ENCODE measurements at places on chromosomes 5 and 9.

GRCh38 chr5:72878854-72879253 lies 62.4 kb downstream of the TNPO1 start:
- no peak for DNase-seq

GRCh38 chr9:134555094-134555650 lies 86.4 kb upstream of the COL5A1 start:
- DNase-seq: no peak

GRCh38 chr5:149439899-149440542 lies 60.9 kb upstream of the IL17B start:
- no peak for DNase-seq

DNA sequence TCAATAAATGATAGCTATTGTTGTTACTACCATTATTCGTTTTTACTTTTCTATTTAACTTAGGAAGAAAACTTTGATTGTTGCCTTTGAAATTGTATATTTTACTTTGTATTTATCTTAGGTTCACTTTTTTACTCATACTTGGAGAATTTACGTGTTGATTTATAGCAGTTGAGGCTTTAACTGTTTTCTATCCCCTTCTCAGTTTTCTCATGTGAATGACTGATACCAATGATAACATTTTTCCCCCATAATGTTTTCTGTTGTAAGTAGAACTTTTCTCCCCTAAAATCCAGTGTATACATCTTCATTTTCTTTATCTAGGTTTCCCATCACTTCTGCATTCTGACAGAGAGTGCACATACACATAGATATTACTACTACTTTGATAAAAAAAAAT lies 54.4 kb downstream of the FSD1L start:
- DNase-seq: no peak

DNA sequence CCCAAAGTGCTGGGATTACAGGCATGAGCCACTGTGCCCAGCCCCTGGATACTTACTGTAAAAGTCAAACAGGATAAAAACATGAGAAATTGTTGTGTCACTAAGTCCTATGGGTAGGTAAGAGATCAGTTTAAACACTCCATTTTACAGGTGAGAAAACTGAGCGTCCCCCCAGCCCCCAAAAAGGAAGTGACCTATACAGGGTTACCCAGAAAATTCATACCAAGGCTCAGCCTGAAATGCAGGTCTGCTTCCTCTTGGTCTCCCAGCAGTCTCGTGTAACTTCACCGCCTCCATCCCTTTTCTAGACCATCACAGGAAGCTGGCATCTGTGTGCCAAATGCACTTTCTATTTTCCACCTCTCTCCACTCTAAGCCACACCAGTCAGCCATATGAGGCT lies 57.2 kb downstream of the TMOD1 start:
- no peak for DNase-seq

DNA sequence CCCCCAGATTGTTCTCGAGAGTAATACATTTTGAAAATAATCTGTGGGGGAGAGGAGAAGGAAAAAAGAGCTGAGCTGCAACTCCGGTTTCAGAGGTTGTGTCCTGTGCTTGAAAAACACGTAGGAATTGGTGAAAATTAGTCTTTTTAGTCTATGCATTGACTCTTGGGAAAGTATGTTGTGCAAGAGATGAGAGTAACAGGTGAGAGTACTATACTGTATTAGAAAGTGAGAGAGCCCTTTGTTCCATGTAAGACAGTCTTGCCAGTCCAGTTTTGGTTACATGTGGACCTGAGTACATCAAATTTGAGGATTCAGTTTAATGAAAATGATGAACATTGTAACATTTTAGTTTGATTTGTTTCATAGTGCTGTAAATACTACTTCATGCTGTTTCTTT lies 27.8 kb downstream of the ERBIN start:
- no peak for DNase-seq

DNA sequence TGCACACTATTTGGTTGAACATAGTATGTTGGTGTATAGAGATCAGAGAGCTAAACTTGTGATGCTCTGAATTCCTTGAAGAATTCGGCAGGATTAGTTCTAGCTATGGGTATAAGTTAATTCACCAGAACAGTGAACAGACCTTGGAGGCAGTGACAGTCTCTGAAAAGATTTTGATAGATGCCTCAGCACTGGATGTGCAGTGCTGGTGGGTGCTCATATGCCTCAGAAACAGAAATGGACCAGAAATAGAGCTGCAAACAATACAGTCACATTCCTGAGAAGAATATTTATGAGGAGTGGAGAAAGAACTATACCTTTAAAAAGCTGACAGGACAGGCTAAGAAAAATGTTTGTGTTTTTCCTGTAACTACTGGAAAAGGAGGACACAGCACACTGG lies 747.7 kb downstream of the KCTD16 start:
- DNase-seq: no peak

DNA sequence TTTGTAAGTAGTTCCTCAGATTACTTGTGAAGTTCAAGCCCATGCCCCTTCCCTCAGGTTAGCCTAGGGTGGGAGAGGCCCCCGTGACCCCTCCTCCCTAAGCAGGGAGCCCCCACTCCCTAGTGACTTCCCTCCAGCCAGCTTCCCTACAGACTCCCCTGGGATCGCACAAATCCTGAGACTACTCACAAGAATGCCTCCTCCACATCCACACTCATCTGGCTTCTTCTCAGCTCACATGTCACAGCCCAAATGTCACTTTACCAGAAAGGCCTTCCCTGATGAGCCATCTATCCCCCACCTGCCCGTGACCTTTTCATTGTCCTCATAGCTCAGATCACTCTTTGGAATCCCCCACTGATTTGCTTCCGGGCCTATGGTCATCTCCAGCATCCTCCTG lies 96.7 kb upstream of the ARAP3 start:
- no peak for DNase-seq

- DNase-seq: no peak
Measured at GRCh38 chr5:28215091-28215490, 1176.7 kb upstream of the CDH9 start.

GRCh38 chr5:180090098-180090768 lies 18.7 kb upstream of the RNF130 start:
- DNase-seq: no peak

GRCh38 chr9:92425474-92425873 lies 1.2 kb upstream of the OMD start:
- no peak for DNase-seq

DNA sequence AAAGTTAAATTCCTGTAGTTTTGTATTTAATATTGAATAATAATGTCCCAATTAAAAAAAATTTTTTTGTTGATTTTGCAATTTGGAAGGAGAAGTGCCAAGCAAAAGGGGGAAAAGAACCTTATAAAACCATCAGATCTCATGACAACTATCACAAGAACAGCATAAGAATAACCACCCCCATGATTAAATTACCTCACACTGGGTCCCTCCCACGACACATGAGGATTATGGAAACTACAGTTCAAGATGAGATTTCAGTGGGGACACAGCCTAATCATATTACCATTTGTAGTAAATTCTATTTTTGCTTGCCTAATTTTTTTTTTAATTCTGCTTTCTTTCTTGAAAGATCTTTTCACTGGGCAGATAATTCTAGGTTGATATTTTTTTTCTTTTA lies 33.4 kb upstream of the FCHO2 start:
- no peak for DNase-seq

- DNase-seq: no peak
Measured at GRCh38 chr5:151707567-151707966, 20.9 kb upstream of the SPARC start.

GRCh38 chr9:128702445-128702948 lies at the start of gene PKN3:
Gene PKN3 (plus strand): TSS chr9:128702503. CDS start chr9:128702916, 413 bp downstream.
- no peak for DNase-seq

GRCh38 chr9:109256336-109256735 lies 64.5 kb downstream of the EPB41L4B start:
- no peak for DNase-seq

DNA sequence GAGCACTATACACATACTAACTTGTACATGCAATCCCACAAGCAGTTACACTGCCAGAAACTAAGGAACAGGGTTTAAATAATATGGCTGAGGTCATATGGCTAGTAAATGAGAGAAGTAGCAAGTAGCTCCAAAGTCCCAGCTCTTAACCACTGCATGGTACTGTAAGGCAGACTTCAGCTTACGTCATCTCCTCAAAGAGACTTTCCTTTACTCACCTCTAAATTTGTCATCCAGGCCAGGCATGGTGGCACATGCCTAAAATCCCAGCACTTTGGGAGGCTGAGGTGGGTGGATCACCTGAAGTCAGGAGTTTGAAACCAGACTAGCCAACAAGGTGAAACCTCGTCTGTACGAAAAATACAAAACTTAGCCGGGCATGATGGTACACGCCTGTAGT lies 20.4 kb upstream of the SELENOP start:
- no peak for DNase-seq

DNA sequence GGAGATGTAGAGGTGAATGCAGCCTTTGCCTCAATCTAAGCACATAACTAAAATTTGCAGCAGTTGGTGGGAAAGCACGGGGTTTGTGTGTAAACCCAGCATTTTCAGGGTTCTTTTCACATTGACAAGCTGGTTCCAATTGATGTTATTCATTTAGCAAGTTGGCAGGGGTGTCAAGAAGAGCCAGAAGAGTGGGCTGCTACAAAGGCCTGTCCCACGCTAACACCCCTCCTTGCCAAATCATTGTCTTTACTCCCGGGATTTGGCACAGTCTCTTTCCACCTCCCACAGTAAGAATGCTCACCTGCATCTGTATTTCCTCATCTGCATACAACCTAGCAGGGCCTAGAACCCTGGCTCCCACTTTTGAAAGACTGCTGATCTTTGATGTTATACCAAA lies 11.8 kb downstream of the RGMB start:
- DNase-seq: no peak

DNA sequence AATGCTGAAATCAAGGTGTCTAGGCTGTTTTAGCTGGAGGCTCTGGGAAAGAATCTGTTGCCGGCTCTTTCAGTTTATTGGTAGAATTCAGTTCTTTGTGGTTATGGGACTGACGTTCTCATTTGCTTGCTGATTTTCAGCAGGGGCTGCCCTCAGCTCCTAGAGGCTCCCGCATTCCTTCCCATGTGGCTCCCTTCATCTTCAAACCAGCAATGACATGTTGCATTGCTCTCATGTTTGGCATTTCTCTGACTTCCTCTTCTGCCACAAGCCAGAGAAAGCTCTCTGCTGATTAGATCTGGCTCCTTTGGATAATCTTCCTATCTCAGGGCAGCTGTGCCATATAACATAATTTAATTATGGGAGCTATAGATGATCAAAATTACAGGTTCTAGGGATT lies 360.3 kb downstream of the LRRC70 start:
- no peak for DNase-seq

GRCh38 chr9:122939601-122940000 lies 1.2 kb upstream of the RABGAP1 start:
- DNase-seq: no peak

DNA sequence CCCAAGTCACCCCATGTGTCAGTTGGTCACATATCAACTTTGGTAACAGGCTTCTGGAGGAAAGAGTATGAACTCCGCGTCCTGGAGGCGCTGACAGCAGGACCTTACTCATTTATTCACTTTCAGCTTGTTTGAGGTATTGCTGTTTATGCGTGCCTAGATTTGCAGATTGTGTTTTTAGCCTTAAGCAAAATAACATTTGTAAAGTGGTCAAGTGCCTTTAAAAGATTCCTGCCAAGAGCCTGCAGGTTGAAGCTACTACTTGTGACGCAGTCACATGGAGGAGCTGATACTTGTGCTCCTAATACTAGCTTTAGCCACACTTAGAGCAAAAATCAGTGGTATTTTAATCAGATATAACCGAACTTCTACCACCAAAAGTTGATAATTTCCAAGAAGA lies 351.3 kb downstream of the ADGRV1 start:
- no peak for DNase-seq

DNA sequence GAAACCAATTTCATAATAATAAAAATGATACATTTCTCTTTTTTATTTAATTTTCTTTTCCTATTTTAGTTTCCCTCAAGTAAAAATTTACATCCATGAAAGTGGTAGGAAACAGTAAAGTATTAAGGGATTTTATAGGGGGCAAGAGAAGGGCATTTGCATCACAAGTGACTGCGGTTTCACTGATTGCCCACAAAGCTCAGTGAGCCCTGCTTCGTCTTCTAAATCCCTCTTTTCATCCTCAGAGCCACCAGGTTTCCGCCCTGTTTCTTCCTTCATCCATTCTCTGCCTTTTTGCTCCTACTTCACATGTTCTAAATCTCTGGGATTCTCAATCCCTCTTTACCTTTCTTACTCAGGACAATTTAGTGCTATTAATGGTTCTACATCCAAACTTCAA lies 491.4 kb downstream of the LRRC70 start:
- no peak for DNase-seq

DNA sequence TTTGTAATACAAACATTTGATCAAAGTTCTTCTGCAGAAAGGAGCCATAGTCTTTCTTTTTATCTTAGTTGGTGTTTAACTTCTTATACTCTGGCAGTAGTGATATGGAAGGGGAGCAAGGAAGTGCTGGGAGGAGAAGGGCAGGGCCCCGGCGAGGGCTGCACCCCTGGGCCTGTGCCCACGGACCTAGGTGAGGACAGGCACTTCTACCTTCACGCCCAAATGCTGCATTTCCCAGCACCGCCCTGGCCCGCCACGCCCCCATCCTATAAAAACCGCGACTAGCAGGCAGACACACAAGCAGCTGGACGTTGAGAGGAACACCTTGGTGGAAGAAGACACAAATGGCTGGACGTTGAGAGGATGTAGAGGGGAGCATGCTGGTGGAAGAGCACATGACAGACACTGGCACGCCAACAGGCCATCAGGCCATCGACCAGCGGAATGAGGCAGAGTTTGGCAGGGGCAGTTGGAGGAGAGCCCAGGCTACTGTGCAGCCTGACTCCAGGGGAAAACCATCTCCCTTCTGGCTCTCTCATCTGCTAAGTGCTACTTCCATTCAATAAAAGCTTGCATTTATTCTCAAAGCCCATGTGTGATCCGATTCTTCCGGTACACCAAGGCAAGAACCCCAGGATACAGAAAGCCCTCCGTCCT lies 81.5 kb upstream of the C9orf72 start:
- no peak for DNase-seq

DNA sequence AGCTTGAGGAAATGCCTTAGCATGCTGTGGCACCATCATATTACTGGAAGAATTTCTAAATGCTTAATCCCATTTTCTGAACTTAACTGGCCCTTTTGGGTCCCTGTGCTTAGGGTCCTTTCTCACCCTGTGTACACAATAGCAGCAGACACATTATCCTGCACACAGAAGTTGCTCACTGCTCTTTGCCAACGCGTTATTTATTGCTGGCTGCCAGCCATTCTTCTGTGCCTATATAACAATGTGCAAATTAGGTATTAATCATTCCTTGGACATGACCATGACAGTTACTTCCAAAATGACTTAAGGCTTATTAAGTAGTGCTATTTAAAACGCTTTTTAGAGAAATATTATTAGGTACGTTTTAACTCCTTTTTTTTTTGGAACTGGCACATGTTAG lies 134.7 kb downstream of the FBN2 start:
- DNase-seq: no peak

- DNase-seq: no peak
Measured at GRCh38 chr9:125556046-125556721, 150.8 kb downstream of the MAPKAP1 start.

GRCh38 chr5:107705402-107706014 lies 34.8 kb upstream of the EFNA5 start:
- no peak for DNase-seq

- DNase-seq: no peak
Measured at GRCh38 chr5:100479079-100479688, 56.0 kb upstream of the FAM174A start.

GRCh38 chr9:125280945-125281344 lies 19.3 kb downstream of the GAPVD1 start:
- no peak for DNase-seq

GRCh38 chr5:124663101-124663506 lies 83.3 kb downstream of the ZNF608 start:
- no peak for DNase-seq

- no peak for DNase-seq
Measured at GRCh38 chr9:85640425-85640824, 101.3 kb downstream of the AGTPBP1 start.
